EH (cell line): ENCODE measurements at places on chromosomes 4 and X.
A peak's percentile ranks its signal among the peaks of the same experiment; 100 is the strongest.

- DNase-seq, result no peak
Measured at GRCh38 chr4:3612934-3613333, 80.7 kb upstream of the LRPAP1 start.

- peak; percentile 27 for DNase-seq
Measured at GRCh38 chrX:55767100-55767499, 49.6 kb downstream of the RRAGB start.

- peak; percentile 43 for DNase-seq
Measured at GRCh38 chr4:140103676-140104075, 50.3 kb downstream of the MAML3 start.

- peak; percentile 52 for DNase-seq
Measured at GRCh38 chr4:77358315-77358928, 201.4 kb downstream of the CCNG2 start.

- DNase-seq, result peak; percentile 80
Measured at GRCh38 chr4:150178161-150178560, 99.9 kb downstream of the DCLK2 start.

GRCh38 chrX:79065696-79066095 is 78.8 kb upstream of the GPR174 start:
- DNase-seq, result no peak

DNA sequence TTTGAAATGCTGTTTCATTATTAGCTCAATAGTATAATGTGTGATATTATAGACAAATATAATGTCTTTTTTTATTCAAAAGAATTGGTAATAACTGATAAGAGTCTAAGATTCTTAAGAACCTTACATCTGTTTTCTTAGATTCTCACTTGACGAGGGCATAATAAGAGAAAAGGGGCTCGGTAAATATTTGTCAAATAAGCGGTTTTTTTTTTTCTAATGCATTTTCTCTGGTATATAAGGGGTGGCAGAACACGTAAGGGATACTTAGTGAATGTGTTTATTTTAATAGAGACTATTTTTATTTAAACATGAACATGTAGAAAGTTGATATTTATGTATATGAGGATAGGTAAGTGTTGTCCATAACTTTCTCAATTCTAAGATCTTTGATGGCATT is 200.6 kb downstream of the RAPGEF2 start:
- no peak for DNase-seq

DNA sequence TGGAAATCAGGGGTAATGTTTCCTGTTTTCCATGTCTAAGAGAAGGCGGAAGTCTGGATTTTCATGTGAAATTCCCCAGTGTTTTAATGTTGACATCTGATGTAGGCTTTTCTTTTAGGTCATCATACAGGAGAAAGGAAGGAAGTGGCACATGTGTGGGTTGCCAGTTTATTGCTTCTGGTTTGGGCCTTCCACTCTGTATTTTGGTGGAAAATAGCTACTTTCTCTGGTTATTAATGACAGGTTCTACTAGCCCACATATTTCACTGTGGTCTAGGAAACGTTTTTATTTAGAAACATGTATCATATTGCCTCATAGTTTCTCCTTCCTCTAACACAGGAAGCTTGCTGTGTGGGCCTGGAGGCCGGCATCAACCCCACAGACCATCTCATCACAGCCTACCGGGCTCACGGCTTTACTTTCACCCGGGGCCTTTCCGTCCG is 7.2 kb downstream of the PDHA1 start:
- DNase-seq, result no peak

GRCh38 chr4:184384056-184384809 is 90.1 kb downstream of the IRF2 start:
- DNase-seq, result peak; percentile 92

GRCh38 chrX:9519546-9520216 is 54.8 kb downstream of the TBL1X start:
- peak; percentile 17 for DNase-seq

- DNase-seq, result no peak
Measured at GRCh38 chrX:133859336-133859735, 126.1 kb downstream of the GPC3 start.

- no peak for DNase-seq
Measured at GRCh38 chr4:144650311-144651005, 4.5 kb downstream of the HHIP start.

- DNase-seq, result no peak
Measured at GRCh38 chr4:47736146-47736545, 101.7 kb downstream of the CORIN start.

- DNase-seq, result peak; percentile 73
Measured at GRCh38 chr4:105194328-105195231, 47.9 kb downstream of the TET2 start.

DNA sequence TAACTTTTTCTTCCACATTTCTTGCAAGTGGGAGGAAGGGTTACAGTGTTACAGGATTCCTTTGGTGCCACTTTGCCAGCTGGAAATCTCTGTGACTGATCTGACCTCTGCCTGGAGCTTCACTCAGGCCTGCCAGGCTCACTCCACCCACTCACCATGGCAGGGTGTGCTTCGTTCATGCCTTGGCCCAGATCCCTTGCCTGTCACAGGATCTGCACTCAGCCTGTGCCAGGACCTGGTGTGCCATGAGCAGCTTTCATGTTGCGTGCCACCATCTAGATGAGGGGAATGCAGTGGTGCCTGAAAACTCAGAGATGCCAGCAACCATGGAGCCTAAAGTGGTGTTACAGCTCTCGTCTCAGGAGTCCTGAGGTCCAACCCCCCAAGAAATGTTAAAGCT is 2596.4 kb downstream of the PCDH7 start:
- DNase-seq, result no peak

GRCh38 chr4:26131711-26132110 is 189.1 kb upstream of the RBPJ start:
- no peak for DNase-seq

- DNase-seq, result no peak
Measured at GRCh38 chr4:30605616-30606190, 114.5 kb upstream of the PCDH7 start.

DNA sequence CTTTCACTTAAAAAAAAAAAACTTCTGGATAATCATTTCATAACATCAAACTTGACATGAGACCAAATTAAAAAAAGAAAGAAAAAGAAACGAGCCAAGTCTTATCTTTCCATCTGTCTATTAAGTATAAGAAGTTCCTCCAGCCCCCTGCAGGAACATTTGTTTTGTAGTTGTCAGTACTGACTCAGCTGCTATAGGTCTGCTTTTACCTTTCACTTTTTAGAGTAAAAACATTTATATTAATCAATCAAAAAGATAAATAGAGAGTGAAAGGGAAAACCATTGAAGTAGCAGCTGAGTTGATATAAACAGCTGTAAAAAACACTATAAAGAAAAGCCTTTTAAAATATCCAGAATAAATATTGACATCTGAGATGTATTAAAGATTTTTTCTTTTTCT is 46.1 kb downstream of the CCDC158 start:
- DNase-seq, result no peak
